Activated CD4-positive, alpha-beta T cell treated with anti-CD3 and anti-CD28 coated beads, Interleukin-2, amount 10 ng/mL, durations not matched to agents 24 days and 14 days (primary cell): ENCODE measurements at places on chromosomes 16 and 17. TPM values are rescaled to one million over a fixed set of nuclear protein-coding genes. Genes with fewer than 3 reads are reported as not detected.
A peak's percentile ranks its signal among the peaks of the same experiment; 100 is the strongest.

DNA sequence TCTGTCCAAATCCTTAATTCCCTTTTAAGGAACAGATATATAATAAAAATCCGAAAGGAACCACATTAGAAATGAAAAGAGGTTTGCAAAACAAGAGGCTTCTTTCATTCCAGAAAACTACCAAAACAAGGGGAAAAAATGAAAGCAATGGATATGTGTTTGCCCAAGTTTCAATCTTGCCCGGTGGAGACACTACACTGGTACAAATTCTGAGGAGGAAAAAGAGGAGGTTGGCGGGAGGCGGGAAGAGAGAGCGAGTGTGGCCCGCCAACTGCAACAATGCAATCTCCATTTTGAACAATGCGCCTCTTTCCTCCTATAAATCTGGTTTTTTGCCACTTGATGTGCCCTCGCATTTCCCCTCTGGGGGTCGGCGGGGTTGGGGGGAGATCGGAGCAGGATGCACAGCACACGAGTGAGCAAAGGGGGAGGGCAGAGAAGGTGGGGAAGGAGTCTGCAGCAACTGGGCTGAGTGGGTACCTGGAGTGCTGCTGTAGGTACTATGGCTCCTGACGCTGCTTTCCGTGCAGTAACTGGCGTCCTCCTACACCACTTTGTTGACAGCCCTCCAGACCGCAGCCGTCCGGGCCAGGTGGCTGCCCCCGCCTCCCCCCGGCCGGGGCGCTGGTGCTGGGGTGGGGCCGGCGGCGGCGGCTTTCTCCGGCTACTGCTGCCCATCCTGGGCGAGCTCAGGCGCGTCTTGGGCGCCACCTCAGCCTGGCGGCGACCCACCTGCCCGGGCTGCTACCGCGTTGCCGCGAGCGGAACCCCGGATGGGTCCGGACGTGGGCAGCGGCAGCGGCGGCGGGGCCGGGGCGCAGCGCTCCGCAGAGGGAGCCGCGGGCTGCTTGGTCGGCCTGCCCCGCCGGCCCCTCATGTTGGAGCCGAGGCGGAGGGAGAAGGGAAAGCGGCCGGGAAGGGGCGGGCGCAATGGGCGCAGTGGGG lies 93.8 kb upstream of the PLEKHM1 start:
- peaks cover 46% of the 10 kb centered on the region for H3K4me1 ChIP-seq
- DNase-seq = peak; percentile 94
- H3K4me3 ChIP-seq = peak overlapping the region; percentile 93
- H3K36me3 ChIP-seq = peaks cover 26% of the 10 kb centered on the region

DNA sequence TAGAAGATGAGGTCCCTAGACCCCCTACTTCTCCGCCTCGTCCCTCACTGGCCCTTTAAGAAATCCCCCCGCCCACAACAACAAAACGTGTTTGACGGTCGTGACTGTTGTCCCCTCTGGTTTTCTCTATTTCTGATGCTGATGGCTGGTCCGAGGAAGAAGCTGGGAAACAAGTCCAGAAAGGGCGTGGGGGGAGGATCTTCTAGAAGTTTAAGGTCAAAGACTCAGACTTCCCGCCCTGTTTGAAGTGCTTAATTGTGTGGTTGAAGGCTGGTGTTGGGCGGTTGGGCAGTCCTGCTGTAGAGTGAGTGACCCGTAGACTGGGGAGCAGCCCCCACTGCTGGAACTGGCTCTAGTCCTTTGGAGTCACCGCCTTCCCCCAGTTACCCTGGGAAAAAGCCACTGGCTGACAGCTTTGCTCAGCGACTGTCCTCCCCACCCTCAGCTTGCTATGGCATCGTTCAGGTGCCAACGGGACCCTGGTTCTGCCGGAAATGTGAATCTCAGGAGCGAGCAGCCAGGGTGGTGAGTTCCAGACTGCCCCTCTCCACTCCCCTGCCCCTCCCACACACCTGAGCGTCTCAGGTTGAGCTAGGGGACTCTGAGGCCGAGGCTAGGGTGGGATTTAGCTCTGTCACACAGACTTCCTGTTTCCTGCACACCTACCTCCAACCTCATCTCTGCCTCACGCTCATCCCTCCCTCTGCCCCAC lies 1.6 kb downstream of the MLLT6 start:
- no peaks in the 10 kb centered on the region for H3K27me3 ChIP-seq
- peaks cover 54% of the 10 kb centered on the region for H3K36me3 ChIP-seq
- H3K27ac ChIP-seq = peak overlapping the region; percentile 86
- peak; percentile 75 for DNase-seq

The DHODH gene
- 31.8 and 33.7 TPM in 2 replicates for total RNA-seq

DNA sequence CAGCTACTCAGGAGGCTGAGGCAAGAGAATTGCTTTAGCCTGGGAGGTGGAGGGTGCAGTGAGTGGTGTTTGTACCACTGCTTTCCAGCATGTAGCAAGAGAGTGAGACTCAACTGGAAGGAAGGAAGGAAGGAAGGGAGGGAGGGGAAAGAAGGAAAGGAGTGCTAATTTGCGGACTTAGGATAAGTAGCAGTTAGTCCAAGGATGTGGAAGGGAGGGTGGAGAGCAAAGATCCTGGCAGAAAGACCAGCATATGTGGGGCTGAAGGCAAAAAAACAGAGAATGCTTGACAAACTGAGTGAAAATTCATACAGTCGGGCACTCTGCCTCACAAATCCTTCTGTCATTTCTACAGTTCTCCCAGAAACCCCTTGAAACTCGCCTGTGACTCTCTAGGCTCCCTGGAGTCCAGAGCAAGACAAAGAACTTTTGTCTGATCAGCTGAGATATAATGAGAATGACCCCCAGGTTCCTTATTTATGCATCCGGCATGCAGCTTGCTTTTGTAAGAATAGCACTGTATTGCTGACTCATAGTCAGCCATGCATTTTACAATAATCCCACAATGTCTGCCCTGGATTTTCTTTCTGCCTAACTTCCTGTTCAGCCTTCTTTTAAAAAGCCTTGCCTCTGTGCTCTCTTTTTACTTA lies 31.5 kb downstream of the CDK5RAP3 start:
- H3K4me3 ChIP-seq = no peak overlapping the region
- H3K27ac ChIP-seq = no peak overlapping the region
- no peak for DNase-seq
- H3K27me3 ChIP-seq = peaks cover 18% of the 10 kb centered on the region
- H3K36me3 ChIP-seq = no peaks in the 10 kb centered on the region
- H3K4me1 ChIP-seq = peaks cover 15% of the 10 kb centered on the region

The ITGAD gene
- not detected in 2 replicates for total RNA-seq

- peaks cover 3% of the 10 kb centered on the region for H3K36me3 ChIP-seq
- H3K27ac ChIP-seq = no peak overlapping the region
Observed at GRCh38 chr16:70714581-70715054, 28.8 kb upstream of the MTSS2 start.

DNA sequence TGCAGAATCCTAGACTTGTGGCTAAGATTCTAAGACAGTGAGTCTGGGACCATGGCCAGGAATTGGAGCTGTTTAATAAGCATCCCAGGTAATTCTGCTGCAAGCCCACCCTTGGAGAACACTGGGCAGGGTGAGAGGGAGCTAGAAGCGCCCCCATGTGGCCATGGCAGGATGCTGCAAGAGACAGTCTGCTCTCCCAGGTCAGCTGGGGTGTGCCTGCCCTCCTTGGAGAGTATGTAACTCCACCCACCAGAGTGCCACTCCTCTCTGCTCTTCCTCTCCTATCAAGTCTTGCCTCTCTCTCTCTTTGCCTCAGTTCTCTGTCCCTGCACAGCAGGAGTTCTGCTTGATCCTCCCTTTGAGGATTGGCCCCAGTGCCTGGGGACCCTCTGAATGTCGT lies 14.9 kb downstream of the RCVRN start:
- no peaks in the 10 kb centered on the region for H3K36me3 ChIP-seq
- no peaks in the 10 kb centered on the region for H3K27me3 ChIP-seq
- no peak for DNase-seq
- H3K4me1 ChIP-seq = no peaks in the 10 kb centered on the region
- H3K27ac ChIP-seq = no peak overlapping the region
- H3K4me3 ChIP-seq = no peak overlapping the region
